Renal pelvis (tissue), 12 donors: ENCODE measurements at places on chromosomes 5 and 9.

- DNase-seq: no peak
Observed at GRCh38 chr5:1882337-1883119, at the start of gene IRX4. IRX4 (minus strand) TSS chr5:1882925; CDS start chr5:1882647, 278 bp downstream.

GRCh38 chr9:81874931-81875330 lies 53.3 kb upstream of the SPATA31D4 start:
- DNase-seq: peak; percentile 83

- DNase-seq: no peak
Observed at GRCh38 chr5:59489551-59489950, 404.0 kb downstream of the PDE4D start.

DNA sequence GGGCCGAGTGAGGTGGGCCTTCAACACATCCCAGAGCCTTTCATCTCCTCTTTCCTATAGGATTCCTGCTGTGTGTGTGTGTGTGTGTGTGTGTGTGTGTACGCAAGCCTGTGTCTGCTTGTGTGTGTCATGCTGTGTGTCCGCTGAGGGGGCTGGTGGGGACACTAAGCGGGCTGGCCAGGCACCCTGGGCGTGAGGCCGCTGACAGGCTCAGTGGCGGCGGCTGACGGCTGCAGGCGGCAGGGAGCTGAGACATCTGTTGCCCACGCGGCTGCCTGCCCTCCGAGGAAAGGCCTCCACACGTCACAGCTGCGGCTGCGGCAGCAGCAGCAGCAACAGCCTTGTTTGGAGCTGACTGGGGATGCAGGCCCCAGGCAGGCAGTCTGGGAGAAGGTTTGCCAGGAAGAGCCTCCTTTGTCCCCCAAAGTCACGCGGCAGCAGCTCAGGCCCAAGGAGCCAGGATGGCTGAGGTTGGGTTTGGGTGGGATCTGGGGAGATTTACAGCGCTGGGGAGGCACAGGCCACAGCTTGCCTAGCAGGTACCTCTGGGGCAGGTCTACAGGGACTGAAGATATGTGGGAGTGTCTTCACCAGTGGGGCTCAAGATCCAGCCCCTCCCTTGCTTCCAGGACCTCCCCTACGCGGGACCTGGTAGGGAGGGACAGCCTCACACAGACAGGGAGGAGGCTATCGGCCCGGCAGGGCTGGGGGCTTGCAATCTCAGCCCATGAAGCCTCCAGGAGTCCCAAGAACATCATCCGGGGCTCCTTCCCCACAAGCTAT lies 1.8 kb downstream of the PDLIM4 start:
- DNase-seq: no peak

DNA sequence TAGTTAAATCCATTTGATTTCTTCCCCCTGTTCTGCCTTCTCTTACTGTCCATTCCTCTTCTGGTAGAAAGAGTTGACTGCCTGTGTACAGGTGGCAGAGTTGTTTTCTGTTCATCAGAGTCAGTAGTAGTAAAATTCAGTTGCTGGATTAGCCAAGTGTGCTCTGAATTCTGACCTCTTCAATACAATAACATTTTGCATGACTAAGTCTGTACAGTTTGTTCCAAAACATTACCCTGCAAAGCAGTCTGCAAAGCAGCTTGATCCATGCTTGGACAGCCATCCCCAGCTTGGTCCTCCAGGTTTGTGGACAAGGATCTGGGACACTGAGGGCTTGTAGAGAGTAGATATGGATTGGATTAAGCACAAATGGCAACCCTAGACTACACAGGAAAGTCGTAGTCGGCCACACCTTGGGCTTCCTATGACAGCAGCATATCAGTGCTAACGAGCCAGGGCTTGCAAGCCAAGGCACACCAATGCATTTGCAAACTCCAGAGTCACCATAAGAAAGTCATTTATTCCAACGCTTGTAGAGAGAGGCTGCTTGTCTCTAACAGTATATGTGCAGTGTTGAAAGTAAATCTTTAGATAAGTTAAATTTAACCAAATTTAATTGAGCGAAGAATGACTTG lies 25.2 kb downstream of the IL12B start:
- no peak for DNase-seq

GRCh38 chr9:124047251-124047672 lies 35.7 kb downstream of the LHX2 start:
- DNase-seq: no peak

GRCh38 chr9:30928045-30928444 lies 1456.4 kb upstream of the ACO1 start:
- DNase-seq: no peak

- peak; percentile 58 for DNase-seq
Observed at GRCh38 chr9:69027355-69028097, 8.0 kb upstream of the FXN start.

DNA sequence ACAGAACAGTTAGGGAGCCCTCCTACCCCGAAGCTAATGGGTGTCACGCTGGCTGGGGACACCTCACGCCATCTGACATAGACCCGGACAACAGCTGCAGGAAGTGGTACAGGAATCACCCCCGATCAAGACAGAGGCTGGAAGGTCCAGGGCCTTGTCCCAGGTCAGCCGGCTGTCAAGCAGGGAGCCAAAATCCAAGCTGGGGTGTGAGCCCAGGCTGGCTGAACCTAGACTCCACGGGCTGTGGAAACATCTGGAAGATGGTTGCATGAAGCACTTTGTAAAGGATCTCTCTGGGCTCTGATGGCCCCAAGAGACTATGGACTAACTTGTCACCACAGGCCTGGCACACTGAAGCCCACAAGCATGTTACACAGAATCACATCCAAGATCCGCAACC lies 68.9 kb upstream of the STXBP1 start:
- no peak for DNase-seq

DNA sequence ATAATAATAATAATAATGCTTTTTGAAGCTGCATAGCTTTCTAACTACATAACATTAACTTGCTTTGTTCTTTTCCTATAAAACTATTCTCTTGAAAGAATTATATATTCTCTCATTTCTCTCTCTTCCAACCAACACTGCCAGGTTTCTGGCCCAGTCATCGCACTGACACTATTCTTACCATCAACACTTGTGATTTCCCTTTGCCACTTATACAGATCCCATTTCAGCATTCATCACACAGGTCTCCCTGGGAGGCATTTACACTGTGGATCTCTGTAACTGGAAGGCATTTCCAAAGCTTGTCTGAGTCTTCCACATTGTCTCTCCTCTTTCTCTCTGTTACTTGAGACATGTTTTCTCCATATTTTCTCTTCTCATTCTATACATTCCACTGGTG lies 777.8 kb upstream of the ACO1 start:
- no peak for DNase-seq

DNA sequence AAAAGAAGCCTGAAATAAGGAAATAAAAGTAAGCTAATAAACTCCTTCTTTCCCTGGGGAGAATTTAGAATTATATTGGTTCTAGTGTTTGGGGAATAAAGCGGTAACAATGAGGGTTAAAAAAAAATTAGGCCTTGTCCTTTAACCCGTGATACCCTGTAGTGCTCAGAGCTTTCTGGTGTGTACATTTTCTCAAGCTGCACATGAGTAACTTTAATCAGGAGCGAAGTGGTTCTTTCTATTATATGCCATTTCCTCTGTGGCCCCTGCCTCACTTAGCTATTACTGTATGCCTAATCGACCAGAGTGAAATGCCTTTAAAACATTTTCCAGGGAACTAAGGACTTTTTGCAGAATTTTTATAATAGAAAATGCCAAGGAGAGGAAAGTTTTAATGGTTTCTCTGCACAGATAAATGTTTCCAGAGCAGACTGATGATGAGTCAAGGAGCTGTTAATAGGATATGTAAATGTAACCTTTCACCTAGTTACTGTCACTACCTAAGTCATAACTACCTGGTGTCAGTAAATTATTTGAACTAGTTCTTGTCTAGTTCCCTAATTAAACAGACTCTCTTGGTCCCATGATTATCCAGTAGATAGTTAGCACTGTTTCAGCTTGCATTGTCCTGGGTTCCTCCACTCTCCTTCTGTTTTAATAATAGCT lies 7.6 kb downstream of the PAM start:
- DNase-seq: no peak

- no peak for DNase-seq
Observed at GRCh38 chr5:37767961-37768360, 71.9 kb downstream of the GDNF start.

- DNase-seq: no peak
Observed at GRCh38 chr5:36162810-36163486, 11.0 kb downstream of the SKP2 start.

GRCh38 chr9:121120386-121120785 lies 45.6 kb downstream of the CNTRL start:
- DNase-seq: no peak

DNA sequence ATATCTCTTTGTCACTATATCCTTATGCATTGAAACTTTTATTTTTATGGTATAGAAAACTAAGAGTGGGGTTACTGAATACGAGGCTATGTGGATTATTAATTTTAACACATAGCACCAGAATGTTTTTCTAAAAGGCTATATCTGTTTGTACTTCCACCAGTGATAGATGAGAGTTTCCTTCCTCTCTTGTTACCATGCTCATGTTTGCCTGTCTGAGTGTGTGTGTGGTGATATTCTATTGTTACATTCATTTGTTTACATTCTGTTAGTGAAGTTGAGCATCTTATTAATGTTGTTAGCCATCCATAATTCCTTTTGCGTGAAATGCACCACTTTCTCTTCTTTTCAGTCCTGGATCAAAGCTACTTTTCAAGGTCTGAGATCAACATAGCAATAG lies 54.1 kb upstream of the ALDH1A1 start:
- DNase-seq: no peak

DNA sequence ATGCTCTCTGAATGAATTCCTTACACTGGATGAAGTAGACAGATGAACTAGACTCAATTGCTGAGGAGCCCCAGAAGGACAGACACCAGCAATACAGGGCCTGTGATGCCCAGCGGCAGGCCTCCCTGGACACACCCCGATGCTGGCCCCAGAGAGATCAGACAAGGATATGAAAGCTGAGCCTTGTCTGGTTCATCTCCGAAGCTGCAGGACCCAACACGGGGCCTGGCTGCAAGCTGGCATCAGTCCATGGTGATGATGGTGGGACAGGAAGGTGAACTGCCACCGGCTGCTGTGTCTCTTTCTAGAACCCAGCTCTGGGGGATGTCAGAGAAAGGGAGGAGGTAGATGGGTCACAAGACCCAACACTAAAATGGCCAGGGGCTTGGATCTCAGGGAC lies 104.0 kb upstream of the LMX1B start:
- no peak for DNase-seq

- no peak for DNase-seq
Observed at GRCh38 chr5:82097-82496, 9.9 kb upstream of the PLEKHG4B start.

GRCh38 chr9:85421641-85422040 lies 320.1 kb downstream of the AGTPBP1 start:
- DNase-seq: no peak

- DNase-seq: no peak
Observed at GRCh38 chr5:78497573-78498533, 137.4 kb downstream of the SCAMP1 start.

DNA sequence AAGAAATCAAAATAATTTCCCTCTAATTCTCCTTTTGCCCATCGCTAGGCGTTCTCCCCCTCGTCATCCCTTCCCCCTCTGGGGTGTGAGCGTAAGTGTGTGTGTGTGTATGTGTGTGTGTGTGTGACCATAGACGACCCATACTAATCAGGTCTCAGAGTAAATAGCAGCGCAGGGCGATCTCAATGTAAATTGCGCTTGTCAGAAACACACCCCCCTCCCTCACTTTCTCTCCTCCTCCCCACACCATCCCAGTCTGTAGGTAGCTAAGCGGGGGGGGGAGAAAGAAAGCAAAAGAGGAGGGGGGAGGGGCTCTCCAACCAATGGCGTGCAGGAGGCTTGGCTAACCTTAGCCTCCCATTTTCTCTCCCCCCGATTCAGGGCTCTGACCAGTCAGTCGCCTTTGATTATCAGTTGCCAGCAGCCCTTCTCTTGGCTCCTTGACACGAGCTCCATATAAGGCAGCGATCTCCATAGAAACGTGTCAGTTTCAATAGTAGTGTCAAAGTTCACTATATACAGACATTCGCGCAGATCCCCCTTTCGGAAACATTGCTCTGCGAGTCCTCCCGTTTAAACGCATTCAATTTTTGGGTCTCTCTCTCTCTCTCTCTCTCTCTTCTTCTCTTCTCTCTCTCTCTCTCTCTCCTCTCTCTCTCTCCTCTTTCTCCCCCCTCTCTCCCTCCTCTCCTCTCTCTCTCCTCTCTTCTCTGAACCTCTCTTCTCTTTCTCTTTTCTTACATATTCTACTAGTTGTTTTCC lies at the start of gene NR2F1:
TSS of gene NR2F1 (plus strand) at position 546 of the 762 bp plus-strand sequence. CDS start 1,802 bp downstream, outside the sequence.
- peak; percentile 97 for DNase-seq

DNA sequence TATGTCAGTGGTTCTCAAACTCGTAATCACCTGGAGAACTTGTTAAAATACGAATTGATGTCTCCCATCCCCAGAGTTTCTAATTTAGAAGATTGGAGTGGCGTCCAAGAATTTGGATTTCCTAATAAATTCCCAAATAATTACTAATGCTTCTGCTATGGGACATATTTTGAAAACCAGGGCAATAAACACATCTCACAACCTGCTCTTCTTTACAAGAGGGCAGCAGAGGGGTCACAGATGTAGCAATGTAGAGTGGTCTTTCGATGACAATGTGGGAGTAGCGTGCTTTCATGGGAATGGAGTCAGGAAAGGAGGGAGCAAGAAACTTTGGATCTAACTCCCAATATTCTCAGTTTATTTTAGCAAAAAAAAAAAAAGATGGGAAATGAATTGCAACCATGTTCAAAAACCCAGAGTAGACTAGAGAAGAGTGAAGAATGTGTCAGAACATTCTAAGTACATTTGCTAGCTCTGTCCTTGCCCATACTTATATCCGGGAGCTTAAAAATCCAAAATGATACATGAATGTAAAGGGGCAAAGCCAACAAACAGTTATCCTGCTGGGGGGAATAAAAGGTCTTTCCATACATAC lies 33.8 kb upstream of the ALDH1A1 start:
- no peak for DNase-seq

DNA sequence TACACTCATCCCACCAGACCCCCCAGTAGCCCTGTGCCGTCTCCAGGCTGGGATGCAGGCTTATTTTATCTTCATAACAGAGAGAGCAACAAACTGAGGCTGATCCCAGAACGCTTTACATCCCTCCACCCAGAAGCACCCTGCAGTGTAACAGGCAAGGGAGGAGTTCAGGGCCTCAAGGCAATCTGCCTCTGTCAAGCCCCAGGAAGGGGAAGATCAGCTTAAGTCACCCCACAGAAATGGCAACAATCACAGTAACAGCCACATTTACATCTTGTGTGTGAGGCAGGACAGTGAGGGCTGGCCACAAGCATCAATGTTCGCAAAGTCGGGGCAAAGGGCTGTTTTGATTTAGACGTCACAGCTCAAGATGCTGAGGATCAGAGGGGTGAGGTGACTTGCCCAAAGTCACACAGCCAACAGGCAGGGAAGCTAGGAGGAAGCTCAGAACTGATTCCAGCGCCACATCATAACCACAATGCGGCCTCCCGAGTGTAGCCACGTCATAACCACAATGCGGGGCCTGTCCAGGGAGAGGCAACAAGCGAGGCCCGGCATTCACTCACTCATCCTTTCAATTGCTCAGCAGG lies 14.4 kb downstream of the STK10 start:
- DNase-seq: no peak

- no peak for DNase-seq
Observed at GRCh38 chr5:177507165-177507564, 2.5 kb downstream of the DOK3 start.
